Posterior cingulate gyrus (tissue), 11 donors: ENCODE measurements at places on chromosomes 3 and 15.

DNA sequence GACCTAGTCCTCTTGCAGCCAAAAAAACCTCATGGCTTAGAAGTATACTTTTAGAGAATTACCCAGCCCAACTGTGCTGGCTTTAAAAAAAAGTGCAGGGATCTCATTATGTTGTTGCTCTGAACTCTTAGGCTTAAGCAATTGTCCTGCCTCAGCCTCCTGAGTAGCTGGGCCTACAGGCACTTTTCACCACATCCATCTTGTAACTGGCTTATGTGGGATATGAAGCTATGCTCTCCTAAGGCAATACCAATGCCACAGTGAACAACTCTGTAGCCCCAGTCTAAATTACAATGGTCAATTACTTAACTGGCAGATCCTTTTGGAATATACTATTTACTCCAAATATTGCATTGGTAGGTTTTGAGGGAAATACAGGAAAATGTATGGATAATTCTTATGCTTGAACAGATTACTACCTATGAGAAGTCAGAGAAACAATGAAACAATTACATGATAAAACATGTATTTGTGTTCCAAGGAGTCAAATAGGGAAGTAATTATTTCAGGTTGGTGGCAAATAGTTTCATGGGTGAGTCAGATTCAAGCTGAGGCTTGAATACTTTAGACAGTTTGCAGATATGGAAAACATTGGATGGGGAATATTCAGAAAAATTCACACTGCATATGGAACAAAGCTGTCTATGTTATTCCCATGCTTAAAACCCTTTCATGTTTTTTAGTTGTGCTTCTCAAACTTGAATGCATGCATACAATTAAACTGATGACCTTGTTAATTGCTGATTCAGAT, 34.6 kb upstream of the GPR149 start:
- DNase-seq, result no peak

- no peak for DNase-seq
These were observed 35.3 kb upstream of the MRPS22 start for GRCh38 chr3:139308560-139308959.

DNA sequence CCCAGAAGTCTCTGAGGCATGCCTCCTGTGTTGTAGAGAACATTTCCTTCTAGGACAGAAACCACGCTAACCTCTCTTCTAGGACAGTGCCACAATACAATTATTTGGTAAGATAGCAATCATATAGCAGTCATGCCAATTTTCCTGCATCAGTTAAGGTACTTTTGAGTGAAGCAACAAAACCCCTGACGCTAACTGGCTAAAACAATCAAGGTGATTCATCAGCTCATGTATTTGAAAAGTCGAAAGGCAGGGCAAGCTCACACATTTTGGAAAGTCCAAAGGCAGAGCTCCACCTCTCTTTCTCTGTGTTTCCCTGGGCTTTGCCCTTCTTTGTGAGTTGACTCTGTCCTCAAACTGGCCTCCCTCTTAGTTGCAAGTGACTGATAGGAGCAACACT, 10.1 kb downstream of the TERC start:
- no peak for DNase-seq

DNA sequence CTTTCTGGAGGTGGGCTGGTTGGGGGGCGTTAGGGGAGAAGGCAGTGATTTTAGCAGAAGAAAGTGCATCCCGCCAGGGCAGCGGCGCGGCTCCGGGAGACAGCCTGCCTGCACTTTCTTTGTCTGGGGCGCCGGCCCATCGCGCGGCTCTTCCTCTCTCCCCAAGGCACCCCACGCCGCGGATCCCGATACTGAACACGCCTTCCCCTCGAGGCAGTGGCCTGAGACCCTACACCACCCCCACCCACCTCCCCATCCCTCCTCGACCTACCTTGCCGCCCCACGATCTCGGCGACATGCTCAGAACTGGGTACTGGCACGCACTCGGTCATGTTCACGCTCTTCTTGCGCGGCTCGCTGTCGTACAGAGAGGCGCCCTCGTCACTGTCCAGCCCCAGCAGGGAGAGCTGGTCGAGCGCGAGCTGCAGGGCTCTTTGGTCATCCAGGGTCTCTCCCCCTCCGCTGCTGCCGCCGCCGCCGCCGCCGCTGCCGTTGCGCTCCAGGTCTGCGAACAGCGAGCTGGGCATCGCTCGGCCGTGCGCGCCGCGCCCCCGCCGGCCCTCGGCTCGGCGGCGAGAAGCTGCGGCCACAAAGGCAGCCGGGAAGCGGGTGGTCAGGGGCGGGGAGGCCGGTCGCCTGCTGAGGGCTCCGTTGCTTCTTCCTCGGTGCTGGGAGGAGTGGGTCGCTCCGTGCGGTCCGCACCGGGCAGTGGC, 483 bp downstream of the MEX3B start:
- peak; percentile 91 for DNase-seq

DNA sequence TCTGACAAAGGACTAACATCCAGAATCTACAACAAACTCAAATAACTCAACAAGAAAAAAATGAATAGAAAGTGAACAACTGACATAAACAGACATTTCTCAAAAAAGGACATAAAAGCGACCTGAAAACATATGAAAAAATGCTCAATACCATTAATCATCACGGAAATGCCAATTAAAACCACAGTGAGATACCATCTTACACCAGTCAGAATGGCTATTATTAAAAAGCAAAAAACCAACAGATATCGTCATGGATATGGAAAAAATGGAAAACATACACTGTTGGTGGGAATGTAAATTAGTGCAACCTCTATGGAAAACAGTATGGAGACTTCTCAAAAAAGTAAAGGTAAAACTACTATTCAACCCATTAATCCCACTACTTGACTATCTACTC, 53.3 kb downstream of the ZNF385D start:
- DNase-seq, result no peak
